ENCODE measurements at places on chromosomes 6 and 20.

DNA sequence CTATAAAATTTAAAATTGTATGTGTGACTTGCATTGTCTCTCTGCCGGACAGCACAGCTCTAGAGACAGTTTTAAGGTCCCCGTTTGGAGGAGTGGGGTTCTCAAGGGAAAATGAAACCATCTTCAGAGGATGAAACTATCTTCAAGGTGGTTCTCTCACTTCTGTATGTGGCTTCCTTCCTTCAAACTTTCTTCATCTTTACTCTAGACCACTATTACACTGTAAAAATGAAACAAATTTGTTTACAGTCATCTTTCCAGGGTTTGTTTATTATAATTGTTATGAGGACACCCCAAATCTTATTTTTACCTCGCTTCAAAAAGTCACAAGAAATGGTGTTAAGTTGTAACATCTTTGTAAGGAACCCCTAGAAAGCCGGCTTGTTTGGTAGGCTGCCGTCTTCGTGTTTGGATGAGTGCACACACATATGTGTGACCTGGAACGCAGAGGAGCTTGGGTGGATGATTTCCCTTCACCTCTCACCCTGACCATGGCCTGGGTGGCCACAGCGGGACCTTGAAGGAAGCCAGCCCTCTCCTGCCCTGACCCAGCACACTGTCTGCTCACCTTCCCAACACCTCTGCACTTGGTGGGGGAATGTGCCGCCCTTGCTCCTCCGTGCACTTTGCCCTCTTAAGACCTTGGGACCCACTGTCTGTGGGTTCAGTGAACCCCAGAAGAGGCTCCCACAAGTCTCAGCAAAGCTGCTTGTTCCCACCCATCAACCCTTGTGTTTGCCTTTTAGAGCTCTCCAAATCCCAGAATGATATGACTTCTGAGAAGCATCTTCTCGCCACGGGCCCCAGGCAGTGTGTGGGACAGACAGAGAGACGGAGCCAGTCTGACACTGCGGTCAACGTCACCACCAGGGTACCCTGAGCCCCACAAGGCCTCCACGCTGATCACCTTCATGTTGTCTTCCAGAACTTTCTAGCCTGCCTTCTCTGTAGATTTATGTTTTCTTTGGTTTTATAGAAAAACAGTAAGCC is 67.8 kb downstream of the SYTL3 start:
- peak; percentile 44 for DNase-seq

GRCh38 chr6:111427341-111428116 is 55.5 kb downstream of the REV3L start:
- peak; percentile 25 for DNase-seq

DNA sequence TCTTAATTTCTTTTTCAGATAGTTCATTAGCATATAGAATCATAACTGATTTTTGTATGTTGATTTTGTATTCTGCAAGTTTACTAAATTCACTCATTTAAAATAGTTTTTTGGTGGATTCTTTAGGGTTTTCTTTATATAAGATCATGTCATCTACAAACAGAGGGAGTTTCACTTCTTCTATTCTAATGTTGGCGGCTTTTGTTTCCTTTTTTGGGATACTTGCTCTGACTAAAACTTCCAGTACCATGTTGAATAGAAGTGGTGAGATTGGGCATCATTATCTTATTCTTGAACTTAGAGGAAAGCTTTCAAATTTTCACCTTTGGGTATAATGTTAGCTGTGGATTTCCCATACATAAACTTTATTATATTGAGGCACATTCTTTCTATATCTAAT is 296.9 kb downstream of the BCKDHB start:
- DNase-seq = no peak

DNA sequence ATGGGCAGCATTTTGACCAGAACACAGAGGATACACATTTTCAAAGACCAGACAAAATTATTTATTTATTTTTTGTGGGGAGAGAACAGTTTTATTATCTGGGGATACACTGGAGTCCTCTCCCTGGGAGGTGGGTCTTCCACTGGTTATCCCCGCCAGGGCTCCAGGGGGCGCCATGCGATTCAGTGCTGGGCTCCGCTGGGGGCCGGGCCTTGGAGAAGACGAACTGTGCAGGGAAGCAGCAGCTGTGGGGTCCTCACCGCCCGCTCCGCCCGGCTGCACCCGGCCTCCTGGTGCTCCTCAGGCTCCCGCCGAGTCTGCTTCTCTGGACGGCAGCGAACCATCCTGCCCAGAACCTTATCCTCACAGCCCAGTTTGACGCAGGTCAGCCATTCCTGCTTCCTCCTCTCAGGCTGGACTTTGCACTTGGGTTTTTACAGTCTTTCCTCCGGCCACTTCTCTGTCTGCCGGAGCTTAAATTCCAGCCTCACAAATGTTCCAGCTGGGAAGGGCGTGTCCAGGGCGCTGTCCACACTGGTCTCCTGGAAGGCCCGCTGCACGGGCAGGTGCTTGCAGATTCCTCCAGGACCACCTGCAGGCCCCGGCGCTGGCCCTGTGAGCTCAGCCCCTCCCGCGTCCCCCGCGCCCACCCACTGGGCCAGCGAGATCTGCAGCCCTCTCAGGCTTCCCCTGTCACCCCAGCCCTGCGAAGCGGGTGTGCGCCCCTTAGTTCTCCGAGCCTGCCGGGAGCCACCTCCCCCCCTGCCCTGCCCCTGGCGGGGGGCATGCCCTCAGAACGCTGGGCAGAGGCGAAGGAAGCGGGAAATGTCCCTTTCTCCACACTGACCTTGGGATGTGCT is 1830.0 kb upstream of the DEFB115 start:
- DNase-seq = no peak

DNA sequence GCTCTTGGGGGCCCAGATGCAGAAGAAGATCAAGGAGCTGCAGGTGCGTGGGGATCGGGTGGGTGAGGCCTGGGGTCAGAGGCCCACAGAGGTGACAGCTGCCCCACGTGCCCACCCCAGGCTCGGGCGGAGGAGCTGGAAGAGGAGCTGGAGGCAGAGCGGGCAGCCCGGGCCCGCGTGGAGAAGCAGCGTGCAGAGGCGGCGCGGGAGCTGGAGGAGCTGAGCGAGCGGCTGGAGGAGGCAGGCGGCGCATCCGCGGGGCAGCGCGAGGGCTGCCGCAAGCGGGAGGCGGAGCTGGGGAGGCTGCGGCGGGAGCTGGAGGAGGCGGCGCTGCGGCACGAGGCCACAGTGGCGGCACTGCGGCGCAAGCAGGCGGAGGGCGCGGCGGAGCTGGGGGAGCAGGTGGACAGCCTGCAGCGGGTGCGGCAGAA is 41.5 kb downstream of the MYH7B start:
- DNase-seq = no peak

DNA sequence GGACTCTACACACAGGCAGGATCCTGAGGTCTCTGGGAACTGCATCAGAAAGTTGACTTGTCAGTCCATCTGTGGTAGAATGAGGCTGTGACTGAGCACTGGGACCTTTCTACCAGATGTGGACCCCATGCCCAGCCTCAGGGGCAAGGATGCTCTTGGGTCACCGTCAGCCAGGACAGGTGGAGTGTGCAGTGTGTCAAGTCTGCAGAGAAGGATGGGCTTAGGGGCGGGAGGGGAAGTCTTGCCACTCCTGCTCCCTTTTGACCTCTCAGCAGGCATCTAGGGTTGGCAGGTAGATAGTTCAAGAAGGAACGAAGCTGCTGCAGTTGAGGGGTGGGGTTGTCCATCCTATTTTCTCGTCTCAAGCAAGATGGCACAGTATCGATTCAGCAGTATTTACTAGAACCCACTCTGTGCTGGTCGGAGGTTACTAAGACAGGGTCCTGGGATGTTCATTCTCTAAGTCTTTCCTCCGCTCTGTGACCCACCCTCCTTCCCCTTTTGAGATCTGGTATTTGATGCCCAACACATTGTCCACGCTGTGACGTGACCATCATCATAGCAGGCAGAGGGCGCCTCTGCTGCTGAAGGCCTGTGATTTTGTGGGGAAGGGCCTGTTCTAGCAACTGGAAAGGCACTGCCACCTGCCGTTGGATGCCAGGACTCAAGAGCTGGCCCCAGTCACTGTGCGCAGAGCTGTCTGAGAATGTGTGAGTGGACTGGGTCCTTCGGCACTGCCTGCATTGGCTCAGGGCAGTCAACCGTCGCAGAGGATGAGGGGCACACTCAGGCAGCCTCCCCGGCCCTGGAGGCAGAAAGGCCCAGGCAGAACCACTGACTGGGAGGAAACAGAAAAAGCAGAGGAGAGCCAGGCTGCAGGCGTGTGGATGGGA is 23.2 kb downstream of the RBCK1 start:
- DNase-seq = peak; percentile 35
